Fibroblast of skin of abdomen (primary cell): ENCODE measurements at places on chromosomes 16 and 17.

DNA sequence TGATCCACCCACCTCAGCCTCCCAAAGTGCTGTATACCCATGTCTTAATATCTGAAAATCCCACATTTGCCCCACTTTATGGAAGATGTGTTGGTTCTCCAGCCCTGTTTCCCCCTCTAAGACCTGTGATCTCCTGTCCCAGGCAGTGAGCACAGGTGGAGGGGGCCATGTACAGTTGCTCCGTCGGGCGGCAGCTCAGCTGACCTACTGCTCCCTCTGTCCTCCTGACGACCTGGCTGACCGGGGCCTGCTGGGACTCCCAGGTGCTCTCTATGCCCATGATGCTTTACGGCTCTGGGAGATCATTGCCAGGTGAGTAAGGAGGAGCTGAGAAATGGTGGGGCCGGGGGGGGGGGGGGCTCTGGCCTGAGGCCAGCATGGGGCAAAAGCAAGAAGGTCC, 6.7 kb upstream of the RNASEK start:
- no peak for DNase-seq

DNA sequence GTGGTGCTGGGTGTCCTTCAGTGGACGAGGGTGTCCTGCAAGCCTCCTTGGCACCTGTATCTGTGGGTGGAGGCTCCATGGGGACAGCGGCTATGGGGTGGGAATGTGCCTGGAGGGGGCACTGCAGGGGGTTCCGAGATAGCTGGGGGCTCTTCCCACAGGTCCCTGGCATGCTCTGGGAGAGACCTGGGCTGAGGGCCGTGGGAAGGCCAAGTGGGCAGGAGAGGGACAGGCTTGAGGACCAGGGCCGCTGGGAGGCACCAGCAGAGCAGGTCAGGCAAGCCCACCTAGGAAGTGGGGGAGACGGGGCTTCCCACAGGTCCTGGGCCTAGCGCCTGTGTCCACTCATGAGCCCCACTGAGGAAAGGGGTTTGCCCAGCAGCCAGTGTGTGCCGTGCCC, 9.7 kb downstream of the LRRC75A start:
- DNase-seq: no peak

DNA sequence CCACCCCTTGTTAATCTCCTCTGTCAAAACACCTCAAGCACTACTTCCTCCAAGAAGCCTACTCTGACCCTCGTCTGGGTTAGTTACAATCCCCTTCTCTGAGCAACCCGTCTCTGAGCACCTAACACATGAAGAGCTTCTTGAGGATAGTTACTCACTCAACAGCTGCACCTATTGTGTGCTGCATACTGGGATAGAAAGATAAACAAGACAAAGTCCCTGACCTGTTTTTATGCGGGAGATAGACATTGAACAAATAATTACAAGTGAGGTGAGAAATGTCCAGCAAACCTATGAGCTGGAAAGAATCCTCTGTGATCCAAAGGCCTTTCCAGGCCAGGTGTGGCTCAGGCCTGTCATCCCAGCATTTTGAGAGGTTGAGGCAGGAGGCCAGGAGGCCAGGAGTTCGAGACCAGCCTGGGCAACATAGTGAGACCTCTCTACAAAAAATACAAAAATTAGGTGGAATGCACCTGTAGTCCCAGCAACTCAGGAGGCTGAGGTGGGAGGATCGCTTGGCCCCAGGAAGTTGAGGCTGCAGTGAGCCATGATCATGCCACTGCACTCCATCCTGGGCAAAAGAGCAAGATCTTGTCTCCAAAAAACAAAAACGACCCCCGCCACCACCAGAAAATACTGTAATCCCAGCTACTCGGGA, 5.5 kb upstream of the ZNF771 start:
- DNase-seq: no peak

DNA sequence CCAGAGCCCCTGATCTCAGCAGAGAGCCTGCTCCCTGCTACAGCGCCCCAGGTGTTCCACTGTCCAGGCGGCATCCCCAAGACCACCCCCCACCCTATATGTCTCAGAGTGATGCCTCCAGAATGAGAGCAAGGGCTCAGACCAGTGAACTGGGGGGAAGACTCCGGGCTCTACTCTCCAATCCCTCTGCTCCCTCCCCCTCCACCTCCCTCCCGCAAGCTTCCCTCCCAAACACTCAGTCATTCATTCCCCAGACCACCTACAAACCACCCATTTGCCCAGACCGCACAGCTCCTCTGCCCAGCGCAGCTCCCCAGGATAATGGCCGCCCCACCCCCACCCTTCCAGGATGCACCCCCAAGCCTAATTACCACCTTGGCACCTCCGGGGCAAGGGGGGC, 59.4 kb upstream of the TAC4 start:
- DNase-seq: no peak

- DNase-seq: no peak
Observed at GRCh38 chr16:88681084-88681680, 5.1 kb downstream of the SNAI3 start.

- DNase-seq: no peak
Observed at GRCh38 chr16:10851512-10851911, 25.5 kb upstream of the CIITA start.

DNA sequence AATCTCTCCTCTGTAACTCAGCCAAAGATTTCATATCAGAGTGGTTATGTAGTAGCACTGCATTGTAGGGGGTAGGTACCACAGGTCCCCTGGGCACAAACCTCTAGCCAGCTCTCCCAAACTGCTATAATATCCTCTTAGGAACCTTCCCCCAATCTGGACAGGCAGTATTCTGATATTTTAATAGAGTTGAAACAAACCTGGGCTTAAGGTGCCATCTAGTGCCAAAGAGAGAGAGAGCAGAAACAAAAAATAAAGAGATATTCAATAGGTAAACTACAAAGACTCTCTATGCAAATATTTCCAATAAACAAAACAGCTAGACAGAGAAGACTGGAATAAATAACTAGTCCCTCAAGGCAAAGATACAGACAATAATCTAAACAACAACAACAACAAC, 1070.0 kb downstream of the CDH11 start:
- DNase-seq: peak; percentile 36

GRCh38 chr16:72222503-72222902, 50.5 kb upstream of the PMFBP1 start:
- DNase-seq: no peak

GRCh38 chr17:7237761-7238419, 1.4 kb downstream of the PHF23 start:
- peak; percentile 77 for DNase-seq

- no peak for DNase-seq
Observed at GRCh38 chr17:82545071-82545462, 25.5 kb downstream of the FOXK2 start.

DNA sequence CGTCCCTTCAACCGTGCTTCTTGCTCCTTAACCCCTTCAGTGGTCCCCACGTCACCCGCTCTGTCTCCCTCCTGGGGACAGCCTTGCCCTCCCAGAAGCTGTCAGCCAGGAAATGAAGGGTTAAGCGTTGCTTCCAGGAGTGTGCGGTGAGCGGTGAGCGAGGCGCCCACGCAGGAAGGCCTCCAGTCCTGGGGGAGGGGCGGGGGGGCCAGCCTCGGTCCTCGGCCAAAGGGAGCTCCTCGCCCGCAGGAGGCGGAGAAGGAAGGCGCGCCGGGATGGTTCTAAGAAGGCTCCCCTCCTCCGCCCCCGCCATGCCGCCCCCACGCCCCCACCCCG, 2.3 kb downstream of the RBFOX3 start:
- DNase-seq: no peak

- DNase-seq: no peak
Observed at GRCh38 chr17:8826808-8827435, 27.8 kb upstream of the MFSD6L start.

- DNase-seq: no peak
Observed at GRCh38 chr16:67942200-67942509, 1.8 kb downstream of the LCAT start.

DNA sequence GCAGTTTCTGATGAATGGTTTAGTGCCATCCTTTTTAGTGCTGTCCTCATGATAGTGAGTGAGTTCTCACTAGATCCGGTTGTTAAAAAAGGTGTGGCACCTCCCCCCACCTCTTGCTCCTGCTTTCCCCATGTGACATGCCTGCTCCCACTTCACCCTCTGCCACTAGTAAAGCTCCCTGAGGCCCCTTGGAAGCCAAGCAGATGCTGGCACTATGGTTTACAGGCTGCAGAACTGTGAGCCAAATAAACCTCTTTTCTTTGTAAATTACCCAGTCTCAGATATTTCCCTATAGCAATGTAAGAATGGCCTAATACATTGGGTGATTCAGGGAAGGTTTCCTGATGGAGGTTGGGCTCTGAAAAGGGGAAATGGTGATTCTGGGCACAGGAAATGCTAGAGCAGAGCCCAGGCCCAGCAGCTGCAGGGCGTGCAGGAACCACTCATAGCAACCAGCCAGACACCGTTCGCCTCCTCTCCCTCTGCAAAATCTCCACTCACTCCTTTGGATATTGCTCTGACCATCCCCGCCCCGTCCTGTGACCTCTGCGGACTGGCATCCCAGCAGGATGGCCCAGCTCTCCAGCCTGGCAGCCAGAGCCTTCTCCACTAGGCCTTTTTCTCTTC, 2.6 kb upstream of the ADORA2B start:
- DNase-seq: no peak

GRCh38 chr17:37067555-37068111, 118.9 kb downstream of the AATF start:
- DNase-seq: peak; percentile 44

DNA sequence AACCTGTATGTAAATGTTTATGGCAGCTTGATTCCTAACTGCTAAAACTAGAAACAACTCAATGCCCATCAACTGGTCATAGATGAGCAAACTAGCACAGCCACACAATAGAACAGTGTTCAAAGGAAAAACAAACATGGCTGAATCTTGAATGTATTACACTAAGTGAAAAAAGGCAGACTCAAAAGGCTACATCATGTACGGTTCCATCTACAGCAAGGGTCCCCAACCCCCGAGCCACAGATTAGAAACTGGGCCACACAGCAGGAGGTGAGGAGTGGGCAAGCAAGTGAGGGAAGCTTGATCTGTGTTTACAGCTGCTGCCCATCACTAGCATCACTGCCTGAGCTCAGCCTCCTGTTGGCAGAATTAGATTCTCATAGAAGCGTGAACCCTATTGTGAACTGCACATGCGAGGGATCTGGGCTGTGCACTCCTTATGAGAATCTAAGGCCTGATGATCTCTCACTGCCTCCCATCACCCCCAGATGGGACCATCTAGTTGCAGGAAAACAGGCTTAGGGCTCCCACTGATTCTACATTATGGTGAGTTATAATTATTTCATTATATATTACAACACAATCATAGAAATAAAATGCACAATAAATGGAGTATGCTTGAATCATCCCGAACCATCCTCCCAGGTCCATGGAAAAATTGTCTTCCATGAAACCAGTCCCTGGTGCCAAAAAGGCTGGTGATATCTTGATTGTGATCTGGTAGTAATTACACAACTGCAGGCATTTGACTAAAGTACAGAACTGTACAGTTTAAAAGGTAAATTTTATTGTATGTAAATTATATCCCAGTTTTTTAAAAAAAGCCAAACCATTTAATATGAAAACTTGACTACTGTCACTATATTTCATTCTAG, 7.7 kb downstream of the CEP20 start:
- no peak for DNase-seq

DNA sequence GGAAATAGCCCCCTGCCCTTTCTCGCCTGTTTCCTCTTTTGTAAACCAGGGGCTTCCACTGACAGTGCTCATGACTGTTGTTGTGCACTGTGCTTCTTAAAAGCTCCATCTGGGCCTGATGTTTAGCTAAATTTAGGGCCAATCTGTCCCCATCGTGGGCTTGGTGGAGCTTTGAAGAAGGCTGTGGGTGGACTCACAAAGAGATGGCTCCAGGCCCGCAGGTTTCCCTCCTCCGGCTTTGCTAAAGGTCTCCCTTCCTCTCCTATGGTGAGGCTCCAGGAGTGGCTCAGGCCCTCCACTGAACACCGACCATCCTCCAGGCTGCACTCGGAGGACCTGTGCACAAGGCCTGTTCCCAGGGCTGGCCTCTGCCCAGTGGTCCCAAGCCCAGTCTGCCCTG, 30.2 kb upstream of the XPO6 start:
- DNase-seq: no peak

DNA sequence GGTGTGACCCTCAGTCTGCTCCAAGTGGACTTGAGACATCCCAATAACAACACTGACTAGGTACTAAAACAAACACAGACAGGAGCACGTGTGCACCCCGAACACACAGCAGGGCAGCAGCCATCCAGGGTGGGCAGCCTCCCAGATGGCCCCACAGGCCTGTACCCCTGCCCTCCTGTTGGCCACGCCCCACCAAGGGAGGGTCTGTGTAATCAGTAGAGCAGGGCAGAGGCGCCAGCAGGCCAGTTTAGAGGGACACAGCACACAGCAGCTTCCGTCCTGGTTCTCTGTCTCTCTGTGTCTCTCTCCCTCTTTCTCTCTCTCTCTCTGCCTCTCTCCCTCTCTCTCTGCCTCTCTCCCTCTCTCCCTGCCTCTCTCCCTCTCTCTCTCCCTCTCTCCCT, 21.4 kb downstream of the ACTG1 start:
- no peak for DNase-seq

DNA sequence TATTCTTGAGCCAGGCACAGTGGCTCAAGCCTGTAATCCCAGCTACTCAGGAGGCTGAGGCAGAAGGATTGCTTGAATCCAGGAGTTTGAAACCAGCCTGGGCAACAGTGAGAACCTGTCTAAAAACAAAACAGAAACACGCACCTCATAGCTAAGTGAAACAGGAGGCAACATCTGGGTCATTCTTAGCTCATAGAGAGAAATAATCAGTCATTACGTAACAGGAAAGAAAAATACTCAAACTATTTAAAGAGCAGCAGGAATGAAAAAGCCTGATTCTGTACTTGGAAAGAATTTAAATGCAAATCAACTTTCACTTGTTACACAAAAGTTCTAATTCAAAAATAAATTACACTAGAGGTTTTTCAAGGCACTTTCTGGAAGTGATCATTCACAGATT, 17.2 kb downstream of the CHCT1 start:
- DNase-seq: peak; percentile 28

DNA sequence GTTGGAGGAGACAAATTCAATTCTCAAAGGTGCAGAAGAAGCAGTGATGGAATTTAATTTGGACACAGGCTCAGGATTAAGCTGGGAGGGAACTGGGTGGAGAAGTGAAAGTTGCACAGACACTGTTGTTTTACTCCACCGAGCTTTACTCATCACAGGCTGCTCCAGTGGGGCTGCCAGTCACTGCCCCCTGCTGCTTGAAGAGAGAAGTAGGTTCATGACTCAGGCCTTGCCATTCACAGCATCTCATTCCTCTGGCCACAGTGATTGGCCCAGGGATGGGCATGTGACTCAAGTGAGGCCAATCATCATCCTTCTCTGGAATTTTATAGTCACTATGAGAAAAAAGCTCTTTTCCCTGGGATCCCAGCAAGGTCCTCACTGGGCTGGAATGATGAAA, 11.8 kb downstream of the GNAO1 start:
- no peak for DNase-seq
